ENCODE measurements at places on chromosomes 5 and 9.

DNA sequence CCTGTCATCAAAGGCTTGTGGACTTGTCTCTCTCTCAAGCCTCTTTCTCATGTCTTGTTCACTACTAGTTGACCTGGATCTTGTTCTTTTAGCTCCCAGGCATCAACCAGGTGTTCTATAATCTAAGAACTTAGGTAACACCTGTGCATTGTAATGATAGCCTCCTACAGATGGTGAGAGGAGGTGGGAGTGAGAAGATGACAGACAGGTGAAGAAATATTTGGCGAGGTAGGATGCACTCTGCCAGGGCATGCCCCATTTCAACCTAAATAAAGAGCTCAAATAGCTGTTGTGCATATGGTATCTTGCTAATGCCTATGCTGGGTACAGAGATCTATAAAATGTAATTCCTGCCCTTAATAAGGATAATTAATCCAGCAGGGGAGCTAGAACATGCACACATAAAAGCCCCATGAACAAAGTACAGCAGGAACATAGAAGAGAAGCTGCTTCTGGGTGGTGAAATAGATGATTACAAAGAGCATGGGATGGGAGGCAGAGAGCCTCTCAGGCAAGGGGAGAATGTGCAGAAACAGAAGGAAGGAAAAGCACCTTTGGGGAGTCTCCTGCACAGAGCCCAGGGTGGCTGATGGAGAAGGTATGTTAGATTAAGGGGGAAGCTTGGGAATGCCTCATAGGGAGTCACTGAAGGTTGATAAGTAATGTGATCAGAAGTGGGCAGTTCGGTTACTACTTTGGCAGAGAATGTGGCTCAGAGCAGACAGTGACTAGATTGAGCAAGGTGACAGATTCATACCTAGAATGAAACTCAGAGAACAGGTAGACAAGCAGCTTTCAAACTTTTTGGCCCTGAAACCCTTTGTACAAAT lies 28.0 kb upstream of the PLIN2 start:
- no peak for DNase-seq

DNA sequence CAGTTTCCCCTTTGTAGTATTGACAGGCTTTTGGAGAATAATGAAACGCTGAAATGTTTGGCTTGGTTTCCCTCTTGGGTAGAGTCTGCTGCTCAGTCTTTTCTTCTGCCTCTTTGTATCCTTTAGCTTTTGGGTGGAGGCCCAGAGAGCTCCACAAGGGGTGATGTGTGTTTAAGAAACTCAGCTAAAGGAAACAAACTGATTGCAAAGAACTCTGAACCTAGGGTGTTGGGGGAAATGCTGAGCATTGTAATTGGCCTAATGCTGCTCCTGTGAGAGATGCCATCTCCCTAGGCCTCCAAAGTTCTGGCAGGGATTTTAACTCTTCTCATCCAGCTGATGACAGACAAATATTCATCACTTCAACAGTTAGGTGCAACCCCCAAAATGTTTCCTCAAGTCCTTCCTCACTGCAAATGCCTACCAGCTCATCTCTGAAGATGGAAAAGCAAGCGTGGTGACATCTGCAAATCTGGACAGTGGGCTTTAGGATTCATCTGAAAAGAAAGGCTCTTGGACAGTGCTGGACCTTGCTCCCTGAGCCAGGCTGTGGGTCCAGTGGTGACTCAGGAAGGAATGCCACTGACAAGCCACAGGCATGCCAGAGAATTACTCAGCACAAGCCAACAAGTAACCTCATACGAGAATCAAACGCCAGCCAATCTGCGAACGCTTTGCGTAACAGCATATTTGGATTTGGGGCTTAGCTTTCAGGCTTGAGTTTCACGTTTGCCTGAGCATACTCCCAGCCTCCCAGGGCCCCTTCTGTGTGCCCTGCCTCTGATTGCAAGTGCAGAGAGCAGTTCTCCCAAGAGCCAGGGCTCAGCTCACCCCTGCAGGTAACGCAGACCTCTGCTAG lies 30.5 kb upstream of the ZSWIM6 start:
- peak; percentile 99 for DNase-seq

GRCh38 chr5:118653872-118654271 lies 334.5 kb downstream of the DTWD2 start:
- DNase-seq, result no peak

DNA sequence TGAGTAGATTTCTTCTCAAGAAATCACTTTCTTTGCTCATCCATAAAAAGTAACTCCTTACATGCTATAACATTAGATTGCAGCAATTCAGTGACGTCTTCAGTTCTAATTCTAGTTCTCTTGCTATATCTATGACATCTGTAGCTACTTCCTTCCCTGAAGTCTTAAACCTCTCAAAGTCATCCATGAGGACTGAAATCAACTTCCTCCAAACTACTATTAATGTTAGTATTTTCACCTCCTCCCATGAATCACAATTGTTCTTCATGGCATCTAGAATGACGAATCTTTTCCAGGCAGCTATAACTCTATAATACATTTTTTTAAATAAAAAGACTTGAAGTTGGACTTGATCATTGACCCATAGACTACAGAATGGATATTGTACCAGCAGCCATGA lies 46.2 kb upstream of the PRRC1 start:
- no peak for DNase-seq

DNA sequence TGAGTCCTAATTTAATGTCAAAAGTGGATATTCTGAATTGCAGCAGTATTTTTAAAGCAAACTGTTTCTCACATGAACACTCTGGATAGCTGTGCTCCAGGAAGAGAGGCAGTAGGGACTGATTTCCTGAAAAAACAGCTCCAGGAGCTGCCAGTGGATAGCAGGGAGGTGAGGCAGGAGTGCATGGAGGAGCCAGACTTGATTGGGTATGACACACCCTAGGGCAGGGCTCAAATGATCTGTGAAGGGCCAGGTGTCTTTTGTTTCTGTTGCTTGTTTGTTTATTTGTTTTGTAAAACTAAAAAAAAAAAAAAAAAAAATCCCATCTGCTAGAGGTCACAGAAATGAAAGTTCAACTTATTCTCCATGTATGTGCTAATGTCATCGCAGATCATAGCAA lies 83.4 kb downstream of the ADRB2 start:
- DNase-seq, result no peak
